ENCODE measurements at places on chromosomes 1 and 21.

DNA sequence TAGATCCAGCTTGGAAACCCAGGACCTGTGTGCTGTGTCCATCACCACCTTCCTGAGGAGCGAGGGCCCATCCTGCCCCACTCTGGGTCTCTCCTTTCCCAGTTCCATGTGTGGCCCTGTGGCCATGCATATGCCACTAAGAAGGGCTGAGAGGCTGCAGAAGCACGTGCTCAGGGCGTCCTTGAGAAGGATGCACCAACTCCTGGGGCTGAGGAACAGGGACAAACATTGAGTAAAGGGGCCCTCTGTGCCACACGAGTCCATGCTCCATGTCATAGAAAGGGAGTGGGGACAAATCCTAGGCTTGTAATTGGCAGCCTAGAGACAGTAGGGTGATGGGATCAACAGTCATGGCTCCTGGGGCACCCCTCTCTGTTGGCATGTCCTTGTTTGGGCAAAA is 8.4 kb downstream of the ETV3L start:
- no peak for DNase-seq

DNA sequence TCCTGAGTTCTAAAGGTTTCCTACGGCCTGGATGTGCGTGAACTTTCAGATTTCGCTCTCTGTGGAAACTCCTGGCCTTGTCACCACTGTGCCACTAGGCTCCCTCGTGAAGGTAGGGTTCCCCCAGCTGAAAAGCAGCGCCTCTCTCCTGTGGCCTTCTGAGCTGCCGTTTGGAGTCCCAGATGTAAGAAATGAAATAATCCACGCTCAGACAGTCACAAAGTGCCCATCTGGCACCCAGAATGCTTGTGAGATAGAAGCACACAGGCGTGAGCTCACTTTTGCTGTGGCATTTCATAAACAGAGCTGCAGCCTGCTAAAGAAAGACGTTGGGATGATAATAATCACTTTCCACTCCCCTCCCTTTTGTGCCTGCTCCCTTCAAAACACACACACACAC is 65.8 kb downstream of the LMO4 start:
- DNase-seq, result no peak

GRCh38 chr1:207850621-207851407 is 60.1 kb downstream of the CD34 start:
- no peak for DNase-seq

DNA sequence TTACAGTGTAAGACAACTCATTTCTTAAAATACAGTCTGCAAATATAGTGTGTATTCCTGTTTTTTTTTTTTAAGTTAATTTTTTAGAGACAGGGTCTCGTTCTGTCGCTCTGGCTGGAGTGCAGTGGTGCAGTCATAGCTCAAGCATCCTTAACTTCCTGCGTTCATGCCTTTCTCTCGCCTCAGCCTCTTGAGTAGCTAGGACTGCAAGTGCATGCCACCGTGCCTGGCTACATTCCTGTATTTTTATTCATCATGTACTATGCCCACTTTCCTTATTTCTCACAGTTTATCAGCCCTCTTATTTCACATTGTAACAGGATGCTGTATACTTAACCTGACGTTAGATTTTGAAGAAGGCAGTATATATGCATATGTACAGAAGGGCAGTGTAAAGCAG is 26.7 kb downstream of the MIER1 start:
- no peak for DNase-seq

DNA sequence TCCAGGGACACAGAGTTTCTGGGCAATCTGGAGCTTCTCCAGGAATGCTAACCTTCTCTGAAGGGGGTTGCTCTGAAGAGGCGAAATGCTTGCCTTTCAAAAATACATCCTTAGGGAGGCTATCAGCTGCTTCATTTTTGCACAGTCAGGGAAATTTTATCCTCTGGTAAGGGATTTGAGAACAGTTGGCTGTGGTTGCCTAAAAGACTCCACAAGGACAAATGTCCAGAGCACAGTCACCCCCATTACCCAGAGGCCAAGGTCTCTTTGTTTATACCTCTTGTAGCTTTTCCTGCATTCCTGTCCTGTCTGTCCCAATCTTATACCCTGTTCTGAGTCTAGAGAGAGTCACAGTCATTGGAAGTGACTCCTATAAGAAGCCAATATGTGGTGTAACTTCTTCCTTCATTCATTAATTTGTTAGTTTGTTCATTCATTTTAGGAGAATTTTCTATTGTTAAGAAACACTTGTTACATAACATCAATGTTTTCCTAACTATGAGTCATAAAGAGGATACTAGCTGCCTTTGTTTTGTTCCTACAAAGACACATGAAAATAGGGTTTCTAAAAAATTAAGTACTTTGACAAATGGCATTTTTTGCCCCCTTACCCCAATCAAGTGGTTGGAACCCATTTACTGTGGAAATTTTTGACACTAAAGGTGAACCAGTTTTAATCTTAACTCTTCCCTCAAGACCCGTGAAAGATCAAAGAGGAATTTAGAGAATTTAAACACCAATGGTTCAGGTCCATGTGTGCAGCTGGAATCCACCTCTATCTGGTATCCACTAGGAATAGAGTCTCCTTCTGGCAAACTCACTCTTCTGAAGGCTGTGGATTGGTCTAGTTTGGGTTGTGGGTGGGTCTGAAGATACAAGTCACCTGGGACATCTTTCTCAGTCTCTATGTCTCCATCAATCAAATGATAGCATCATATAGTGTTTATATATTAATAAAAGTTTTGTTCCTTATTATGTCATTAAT is 47.1 kb downstream of the GPR88 start:
- no peak for DNase-seq

- DNase-seq, result no peak
These were observed 895.6 kb downstream of the TTLL7 start for GRCh38 chr1:83103341-83103740.

GRCh38 chr1:37650173-37650572 is 15.5 kb upstream of the RSPO1 start:
- DNase-seq, result no peak
